ENCODE measurements at places on chromosomes 2 and 18. TPM values are rescaled to one million over a fixed set of nuclear protein-coding genes. Genes with fewer than 3 reads are reported as not detected.

Gene ADRA2B
- total RNA-seq, result under 0.01 TPM

Gene HOXD4
- not detected for total RNA-seq

Gene LCT
- total RNA-seq, result not detected

Gene OSBPL1A
- total RNA-seq, result 80.4 TPM

Gene EPAS1
- total RNA-seq, result 41.5 TPM

Gene SCG2
- 3.4 TPM for total RNA-seq

Gene SNRNP200
- 39.3 TPM for total RNA-seq

Gene FAP
- total RNA-seq, result 150 TPM

Gene SERPINB10
- not detected for total RNA-seq

Gene RTKN
- 15.7 TPM for total RNA-seq

Gene IL36B
- total RNA-seq, result not detected

Gene SERPINB12
- total RNA-seq, result not detected

Gene APLF
- total RNA-seq, result 6.8 TPM

Data from fibroblast of the aortic adventitia (primary cell).